ENCODE measurements at places on chromosomes 16 and 17.

GRCh38 chr16:89506791-89507191, 1.4 kb upstream of the SPG7 start:
- DNase-seq, result peak; percentile 51

- DNase-seq, result peak; percentile 53
These were observed 105.0 kb downstream of the ZNF778 start for GRCh38 chr16:89322321-89323119.

GRCh38 chr16:74709441-74709877, 8.8 kb upstream of the MLKL start:
- DNase-seq, result peak; percentile 85

- no peak for DNase-seq
These were observed 479.9 kb upstream of the CDH11 start for GRCh38 chr16:65601781-65602180.

DNA sequence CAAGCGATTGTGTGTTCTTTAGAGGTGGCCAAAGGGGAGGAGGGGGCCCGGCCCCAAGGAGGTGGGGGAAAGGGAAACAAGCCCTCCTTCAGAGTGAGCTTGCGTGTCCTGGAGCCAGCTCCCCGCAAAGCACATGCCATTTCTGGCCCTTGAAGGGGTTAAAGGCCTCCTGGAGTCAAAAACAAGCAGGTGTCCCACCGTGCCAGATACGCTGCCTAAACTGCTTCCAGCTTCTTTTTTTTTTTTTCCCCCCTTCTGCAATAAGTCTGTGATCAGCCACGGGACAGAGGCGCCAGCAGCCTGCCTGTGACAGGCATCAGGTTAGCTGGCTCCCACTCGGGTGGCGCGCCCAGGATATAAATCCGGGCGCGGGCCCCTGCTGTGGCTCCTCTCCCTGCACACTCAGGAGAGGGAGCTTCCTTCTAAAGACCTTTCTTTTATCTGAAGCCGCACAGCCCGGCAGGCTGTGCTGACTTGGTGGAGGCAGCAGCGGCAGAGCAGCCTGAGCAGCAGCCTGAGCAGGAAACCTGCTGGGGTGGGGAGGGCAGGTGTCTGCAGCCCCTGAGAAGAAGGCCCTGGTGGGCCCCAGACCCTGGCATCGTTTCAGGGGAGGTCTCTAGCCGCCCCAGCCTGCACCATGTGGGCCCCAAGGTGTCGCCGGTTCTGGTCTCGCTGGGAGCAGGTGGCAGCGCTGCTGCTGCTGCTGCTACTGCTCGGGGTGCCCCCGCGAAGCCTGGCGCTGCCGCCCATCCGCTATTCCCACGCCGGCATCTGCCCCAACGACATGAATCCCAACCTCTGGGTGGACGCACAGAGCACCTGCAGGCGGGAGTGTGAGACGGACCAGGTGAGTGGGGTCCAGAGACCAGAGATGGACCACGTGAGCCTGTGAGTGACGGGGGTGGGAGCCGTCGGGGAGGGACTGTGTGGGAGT, at the start of gene WFIKKN2:
Gene WFIKKN2 (plus strand): TSS at position 286 of the 934 bp plus-strand sequence. CDS start 352 bp downstream, at position 638.
- DNase-seq, result no peak

DNA sequence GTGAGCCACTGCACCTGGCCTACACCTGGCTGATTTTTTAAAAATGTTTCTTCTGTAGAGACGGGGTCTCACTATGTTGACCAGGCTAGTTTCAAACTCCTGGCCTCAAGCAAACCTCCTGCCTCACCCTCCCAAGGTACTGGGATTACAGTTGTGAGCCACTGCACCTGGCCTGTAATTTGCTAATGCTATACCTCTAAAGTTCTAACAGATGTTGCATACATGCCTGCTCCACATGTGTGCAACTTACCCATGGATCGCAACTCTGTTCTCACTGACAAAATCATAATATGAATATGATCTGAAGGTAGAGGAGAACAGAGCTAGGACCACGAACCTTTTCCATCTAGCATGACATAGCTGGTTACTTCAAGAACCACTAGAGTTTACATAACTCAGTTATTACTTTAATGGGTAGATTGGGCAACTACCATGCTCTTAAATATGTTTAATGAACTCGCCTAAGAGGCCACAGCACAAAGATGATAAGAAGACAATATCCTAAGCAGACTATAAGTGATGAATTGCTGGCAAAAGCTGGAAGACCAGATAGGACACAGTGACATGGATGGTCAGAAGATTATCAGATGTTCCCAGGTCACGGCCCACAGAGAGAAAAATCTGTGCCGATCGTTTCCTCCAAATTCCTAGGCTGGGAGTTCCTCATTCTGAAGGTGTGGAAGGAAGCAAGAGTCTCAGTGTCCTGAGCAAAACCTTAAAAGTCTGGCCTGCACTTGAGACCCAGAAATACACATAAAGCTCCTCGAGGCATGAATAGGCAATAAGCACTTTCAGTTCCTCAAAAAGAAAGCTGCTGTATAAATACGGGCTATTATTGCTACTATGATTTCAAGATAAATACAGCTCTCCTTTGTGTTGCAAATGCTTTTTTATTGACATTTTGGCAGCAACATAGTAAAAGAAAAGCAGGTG, 53.6 kb upstream of the ICAM2 start:
- no peak for DNase-seq

- DNase-seq, result no peak
These were observed 16.7 kb upstream of the LASP1NB start for GRCh38 chr17:38908676-38909181.

GRCh38 chr17:71409712-71410111, 711.1 kb upstream of the SOX9 start:
- DNase-seq, result no peak

- DNase-seq, result no peak
These were observed 12.2 kb downstream of the FBXO31 start for GRCh38 chr16:87371261-87371866.

DNA sequence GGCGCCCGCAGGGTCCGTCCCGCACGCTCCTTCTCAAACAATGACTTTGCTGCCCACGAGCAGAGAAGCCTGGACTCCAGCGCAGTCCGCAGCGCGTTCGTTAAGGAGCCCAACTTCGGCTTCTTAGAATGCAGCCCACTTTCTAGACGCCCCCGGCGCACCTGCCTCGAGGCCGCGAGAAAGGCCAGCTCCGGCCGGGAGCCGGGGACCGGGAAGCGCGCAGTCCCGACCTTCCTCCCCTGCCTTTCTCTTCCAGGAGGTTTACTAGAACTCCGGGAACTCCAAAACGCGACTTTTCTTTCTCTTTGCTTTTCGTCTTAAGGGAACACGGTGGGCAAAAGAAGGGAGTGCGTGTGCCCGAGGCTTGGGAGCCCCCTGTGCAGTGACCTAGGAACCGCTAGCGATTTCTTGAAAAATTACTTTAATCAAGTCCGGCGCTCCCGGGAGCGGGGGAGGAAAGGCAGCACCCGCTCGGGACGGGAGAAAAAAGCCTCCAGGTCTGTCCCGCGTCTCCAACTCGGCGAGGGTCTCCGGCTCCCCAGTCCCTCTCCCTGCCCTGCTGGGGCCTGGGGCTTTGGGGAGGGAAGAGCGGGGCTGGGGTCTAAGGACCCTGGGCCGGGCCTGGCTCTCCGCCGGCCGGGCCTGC, 2.6 kb downstream of the HNF1B start:
- DNase-seq, result no peak

- peak; percentile 52 for DNase-seq
These were observed 194.3 kb downstream of the C16orf78 start for GRCh38 chr16:49567950-49568349.

DNA sequence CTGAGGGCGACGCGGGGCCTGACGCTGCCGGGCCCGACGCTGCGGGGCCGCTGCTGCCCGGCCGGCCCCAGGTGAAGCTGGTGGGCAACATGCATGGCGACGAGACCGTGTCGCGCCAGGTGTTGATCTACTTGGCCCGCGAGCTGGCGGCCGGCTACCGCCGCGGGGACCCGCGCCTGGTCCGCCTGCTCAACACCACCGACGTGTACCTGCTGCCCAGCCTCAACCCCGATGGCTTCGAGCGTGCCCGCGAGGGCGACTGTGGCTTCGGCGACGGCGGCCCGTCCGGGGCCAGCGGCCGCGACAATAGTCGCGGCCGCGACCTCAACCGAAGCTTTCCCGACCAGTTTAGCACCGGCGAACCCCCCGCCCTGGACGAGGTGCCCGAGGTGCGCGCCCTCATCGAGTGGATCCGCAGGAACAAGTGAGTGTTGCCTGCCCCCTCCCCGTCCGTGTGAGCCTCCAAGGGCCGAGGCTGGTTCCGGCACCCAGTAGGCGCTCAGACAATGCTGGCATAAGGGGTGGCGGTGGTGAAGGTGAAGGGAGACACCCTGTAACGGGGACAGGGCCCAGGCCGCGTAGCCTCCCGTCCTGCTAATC, 676 bp downstream of the CPD start:
- DNase-seq, result peak; percentile 21

DNA sequence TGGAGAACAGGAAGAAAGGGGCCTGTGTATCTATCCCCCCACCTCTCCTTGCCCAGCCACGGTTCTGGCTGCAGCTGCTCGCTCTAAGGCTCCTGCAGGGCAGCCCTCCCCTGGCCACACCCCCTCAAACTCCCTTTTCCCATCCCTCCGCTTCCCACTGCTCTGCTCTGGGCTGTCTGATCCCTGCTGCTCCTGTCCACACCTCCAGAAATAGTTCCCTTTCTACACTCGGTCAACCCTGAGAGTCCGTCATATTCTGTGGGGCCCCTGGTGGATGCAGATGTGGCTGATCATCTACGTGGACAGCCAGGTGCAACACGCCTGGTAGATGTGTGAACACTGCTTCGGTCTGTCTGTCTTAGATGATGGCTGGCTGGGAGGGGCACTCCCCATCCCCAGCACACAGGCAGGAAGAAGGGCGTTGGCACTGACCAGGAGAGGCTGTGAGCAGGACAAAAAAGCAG, 19.3 kb upstream of the KRT19 start:
- DNase-seq, result no peak

DNA sequence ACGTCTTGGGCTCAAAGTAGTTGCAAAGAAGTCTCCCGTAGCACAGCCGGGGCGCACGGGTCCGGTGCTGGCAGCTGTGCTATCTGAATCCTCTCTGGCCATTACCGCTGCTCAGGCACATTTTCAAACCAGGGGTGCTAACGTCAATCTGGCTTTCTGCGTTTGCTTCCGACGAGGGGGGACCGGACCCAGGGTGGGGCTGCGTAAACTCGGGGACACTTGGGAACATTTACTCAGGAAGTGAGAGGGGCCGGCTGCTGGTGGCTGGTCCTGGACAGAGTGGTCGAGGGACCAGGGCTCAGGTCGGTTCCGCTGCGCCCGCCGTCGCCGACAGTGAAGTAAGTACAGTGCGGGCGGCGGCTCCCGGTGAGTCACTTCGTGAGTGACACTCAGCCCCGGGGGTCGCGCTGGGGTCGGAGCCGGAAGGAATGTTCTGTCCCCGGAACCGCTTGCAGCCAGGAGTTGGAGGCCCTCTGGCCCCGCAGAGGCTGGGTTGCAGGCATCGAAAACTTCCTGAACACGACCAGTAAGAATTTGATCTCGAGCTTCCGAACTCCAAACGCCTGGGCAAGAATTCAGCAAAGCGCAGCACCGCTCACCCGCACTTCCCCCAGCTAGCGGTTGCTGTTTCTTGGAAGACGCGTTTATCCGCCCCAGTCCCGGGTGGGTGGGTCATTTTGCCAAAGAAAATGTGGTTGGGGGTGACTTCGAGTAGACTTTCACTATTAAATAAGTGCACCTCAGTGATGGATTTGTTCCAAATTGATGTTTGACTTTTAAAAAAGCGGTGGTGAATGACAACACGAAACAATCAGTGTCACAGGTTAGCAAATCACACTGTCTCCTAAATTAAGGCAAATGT, 1.4 kb upstream of the HS3ST3B1 start:
- DNase-seq, result peak; percentile 24

- DNase-seq, result no peak
These were observed 70.8 kb downstream of the ABR start for GRCh38 chr17:1108765-1109605.

- DNase-seq, result no peak
These were observed 20.2 kb downstream of the SEC14L1 start for GRCh38 chr17:77160875-77161530.

DNA sequence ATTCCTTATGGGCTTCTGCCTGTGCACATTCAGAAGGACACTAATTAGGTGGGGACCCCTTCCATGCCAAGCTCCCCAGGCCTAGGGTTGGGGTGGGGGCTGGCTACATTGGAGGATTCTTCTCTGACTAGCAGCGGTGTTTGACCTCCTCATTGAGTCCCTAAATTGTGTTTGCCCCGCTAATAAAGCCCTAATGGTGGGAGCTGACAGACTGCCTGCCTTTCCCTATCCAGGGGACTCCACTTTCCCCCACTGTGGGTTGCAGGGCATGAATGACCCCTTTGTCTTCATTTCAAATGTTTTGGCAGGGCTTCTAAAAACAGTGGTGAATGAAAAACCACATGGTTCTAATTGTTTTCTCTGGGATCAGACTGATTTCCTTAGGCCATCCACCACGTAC, 476.8 kb upstream of the CDH11 start:
- no peak for DNase-seq

GRCh38 chr16:78439646-78440045, 340.2 kb downstream of the WWOX start:
- no peak for DNase-seq
